ENCODE measurements at places on chromosomes 5 and 9. TPM values are rescaled to one million over a fixed set of nuclear protein-coding genes. Genes with fewer than 3 reads are reported as not detected.

- DNase-seq, result no peak
Observed at GRCh38 chr9:135476561-135477355, 2.8 kb upstream of the PPP1R26 start.

DNA sequence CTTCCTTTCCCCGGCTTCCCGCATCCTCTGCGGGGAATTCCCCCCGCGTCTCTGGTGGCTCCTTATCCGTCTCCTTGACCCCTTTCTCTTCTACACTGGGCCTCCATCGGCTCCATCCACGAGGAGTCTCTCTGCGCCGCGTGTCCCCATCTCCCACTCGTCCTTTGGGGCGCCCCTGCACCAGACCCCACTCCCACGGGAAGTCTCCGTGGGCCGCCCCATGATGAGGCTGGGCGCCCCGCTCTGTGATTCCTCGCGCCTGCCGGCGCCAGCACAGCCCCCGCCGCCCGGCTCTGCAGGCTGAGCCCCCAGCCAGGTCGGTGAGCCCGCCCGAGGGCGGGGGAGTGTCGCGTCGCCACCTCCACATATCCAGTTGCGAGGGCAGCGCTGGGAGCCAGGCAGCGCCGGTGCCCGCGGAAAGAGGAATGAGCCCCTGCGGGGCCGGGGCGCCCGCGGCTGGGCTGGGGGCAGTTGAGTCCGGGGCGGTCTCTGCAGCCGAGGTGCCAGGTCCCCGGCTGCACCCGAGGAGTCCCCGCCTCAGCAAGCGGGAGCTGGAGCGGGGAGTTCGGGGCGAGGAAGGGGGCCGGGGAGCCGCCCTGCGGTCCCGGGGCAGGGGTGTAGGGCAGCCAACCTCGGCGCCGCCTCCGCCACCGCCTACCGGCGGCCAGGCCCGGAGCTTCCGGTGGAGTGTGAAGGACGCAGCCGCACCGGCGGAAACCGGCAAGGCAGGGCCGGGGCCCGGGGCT is 2.1 kb upstream of the TRAF1 start:
- no peak for DNase-seq

DNA sequence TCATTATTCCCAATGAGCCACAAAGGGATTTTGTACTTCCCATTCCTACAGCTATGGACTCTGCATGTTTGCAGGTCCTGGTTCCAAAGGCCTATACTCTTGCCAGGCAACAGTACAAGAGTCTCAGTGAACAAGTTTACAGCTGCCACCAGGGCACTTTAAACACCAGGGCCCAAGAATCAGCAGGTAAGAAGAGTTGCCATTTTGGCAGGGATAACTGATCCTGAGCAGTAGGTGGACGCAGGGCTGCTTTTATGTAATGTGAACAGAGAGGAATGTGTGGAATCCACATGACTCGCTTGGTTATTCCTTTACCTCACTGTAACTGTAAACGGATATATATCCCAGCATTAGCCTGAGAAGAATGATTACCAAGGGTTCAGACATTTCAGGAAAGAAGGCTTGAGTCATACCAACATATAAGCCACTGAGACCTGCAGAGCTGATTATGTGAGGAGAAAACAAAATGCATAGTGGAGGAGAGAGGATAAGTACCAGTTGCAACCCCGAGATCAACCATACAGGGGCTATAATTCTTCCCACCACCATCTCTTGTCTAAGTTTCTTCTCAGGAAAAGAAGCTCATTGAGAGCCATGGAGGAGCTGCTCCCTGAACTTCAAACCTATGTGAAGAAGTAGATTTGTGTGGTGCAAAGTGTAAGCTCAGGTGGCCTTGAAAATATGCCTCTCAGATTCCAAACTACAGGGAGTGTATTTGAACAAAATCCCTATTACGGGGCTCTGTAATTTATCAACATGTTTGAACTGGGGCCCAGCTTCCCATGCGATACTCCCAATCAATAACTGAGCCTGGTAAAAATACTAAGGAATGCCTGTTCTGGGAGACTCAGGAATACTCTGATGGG is 24.6 kb downstream of the RAPGEF6 start:
- DNase-seq, result peak; percentile 68

Gene TMEFF1
- 1.2 TPM for total RNA-seq

Gene C9orf50
- total RNA-seq, result not detected

DNA sequence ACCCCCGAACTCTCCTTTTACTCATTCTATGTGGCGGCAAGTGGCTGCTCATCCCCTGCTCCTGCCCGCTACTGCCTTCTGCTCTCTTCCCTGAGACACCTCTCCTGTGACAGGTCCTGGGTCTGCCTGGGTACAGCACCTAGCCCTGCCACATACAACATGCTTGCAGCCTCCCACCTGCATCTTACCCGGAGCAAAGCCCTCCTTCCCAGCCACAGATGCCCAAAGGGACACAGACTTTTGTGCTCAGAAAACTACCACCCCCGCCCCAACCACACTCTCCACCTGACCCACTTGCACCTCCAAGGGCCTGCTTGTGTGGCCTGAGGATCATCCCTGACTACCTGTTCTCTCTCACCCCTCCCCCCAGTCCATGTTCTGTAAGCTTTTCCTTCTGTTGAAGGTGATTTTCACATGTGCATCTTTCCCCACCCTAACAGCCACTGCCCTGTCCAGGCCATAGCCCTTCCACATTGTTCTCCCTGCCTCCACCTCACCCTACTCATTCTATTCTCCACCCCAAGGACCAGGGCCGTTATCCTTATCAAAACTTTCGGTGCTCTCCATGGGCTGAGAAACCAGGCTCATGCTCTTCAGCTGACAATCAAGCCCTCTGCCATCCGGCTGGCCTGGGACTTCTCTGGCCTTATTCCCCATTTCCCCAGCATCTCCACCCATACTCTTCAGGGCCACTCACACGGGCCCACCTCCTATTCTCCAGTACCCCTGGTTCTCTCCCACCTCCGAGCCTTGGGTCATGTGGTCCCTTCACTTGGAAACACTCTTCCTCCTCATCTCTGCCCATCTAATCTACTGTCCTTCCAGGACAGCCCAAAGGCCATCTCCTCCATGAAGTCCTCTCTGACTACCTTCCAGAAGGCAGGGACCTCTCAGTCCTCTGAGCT is 46.4 kb upstream of the ALDH1B1 start:
- no peak for DNase-seq

DNA sequence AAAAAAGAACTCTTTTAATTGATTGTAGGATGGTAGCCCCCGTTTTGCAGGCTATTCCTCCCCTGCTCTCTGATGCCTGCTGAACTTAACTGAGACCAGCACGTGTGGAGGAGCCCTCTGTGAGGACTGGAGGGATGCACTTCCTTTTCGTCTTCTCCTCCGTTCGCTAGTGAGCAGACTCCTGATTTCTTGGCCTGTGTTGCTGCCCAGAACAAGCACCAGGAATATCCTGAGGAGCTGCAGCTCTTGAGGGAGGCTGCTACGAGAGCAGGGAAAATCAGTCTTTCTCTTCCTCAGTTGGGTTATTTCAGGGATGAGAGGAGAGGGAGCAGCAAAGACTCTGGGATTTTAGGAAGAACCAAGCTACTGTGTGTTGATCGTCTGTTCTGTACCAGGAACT is 74.7 kb downstream of the ARHGAP26 start:
- DNase-seq, result no peak

Gene COL15A1
- total RNA-seq, result 1.6 TPM

Gene FGD3
- total RNA-seq, result not detected

GRCh38 chr9:81848472-81848871 is 79.8 kb upstream of the SPATA31D4 start:
- peak; percentile 35 for DNase-seq
